ENCODE measurements at places on chromosomes 5 and 9.

GRCh38 chr5:79843450-79844388 is 147.3 kb downstream of the MTX3 start:
- no peak for DNase-seq

GRCh38 chr5:55140908-55141665 is 18.9 kb upstream of the GPX8 start:
- no peak for DNase-seq

- peak; percentile 67 for DNase-seq
Measured at GRCh38 chr5:170216257-170216864, 16.4 kb upstream of the C5orf58 start.

GRCh38 chr5:42927730-42928129 is 112.4 kb downstream of the ANXA2R start:
- DNase-seq: no peak

GRCh38 chr9:115146581-115147021 is 28.6 kb upstream of the TNC start:
- no peak for DNase-seq

GRCh38 chr5:101306391-101307137 is 403.5 kb upstream of the ST8SIA4 start:
- no peak for DNase-seq

GRCh38 chr9:886886-887285 is 45.4 kb downstream of the DMRT1 start:
- DNase-seq: no peak

DNA sequence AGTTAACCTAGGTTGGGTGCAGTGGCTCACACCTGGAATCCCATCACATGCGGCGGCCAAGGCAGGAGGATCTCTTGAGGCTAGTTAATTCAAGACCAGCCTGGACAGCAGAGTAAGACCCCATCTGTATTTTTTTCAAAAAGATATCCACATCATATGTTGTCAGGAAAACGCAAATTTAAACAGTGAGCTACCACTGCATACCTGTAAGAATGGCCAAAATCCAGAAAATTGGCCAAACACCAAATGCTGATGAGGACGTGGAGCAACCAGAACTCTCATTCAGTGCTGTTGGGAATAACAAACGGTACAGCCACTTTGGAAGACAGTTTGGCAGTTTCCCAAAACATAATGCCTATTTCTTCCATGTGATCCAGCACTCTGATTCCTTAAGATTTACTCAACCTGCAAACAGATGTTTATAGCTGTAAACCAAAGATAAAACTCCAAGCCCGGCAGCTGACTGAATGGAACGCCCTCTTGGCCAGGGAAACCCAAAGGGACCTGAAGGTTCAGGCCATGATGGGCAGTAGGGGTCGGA is 12.4 kb downstream of the CEL start:
- no peak for DNase-seq

GRCh38 chr5:62287237-62287636 is 18.8 kb upstream of the KIF2A start:
- DNase-seq: no peak

DNA sequence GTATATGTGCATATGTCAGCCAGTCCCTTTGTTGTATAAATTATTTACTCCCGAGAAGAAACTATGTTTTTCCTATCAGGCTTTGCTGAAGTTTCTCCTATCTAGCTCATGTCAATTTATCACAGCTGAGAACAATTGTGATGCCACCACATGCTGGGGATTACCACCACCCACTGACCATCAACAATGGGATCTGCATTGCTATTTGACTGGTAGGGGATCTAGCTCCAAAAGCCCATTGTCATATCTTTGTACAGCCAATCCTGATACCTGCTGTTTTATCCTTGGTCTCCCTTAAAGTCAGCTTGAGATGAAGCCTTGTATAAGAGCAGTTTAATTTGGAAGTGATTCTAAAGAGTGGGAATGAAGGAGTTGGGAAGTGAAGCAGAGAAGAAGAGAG is 53.9 kb upstream of the KCNN2 start:
- no peak for DNase-seq

DNA sequence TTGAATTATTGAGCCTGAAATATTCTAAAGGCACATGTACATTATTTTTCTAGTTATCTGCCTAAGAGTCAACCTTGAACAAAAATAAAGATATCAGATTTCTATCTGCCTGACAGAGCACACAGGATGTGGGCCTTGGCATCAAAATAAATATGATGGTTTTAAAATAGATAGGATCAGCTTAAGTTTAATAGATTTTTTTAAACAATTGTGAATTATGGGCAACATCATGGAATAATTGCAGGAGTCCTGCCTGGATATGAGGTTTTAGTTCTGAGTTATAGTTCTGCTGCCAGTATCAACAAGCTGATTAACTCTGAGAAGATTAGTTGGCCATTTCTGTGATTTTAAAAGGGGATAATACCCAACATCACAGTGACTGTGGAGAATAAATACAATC is 107.0 kb upstream of the PCA3 start:
- no peak for DNase-seq

GRCh38 chr5:8685704-8686103 is 816.8 kb downstream of the MTRR start:
- DNase-seq: no peak

DNA sequence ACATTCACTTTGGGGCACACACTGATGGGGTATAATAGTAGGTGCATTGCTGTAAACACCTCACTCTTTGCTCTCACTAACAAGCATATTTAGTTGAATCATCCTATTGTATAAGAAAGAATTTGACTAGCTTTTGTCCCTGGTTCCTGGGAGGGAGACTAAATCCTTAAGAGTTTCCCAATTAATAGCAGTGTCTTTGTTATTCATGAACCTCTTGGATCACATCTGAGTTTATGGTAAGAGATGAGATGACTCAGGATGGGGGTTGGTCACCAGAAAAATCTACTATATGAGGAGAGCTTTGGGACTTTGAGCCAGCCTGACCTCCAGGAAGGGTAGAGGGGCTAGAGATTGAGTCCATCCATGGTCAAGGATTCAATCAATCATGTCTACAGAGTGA is 56.8 kb downstream of the PUM3 start:
- DNase-seq: no peak

- DNase-seq: no peak
Measured at GRCh38 chr5:66718374-66719002, 122.3 kb downstream of the MAST4 start.

- DNase-seq: no peak
Measured at GRCh38 chr5:179986328-179986727, 78.6 kb upstream of the TBC1D9B start.

GRCh38 chr5:78765756-78766411 is 117.3 kb upstream of the LHFPL2 start:
- DNase-seq: peak; percentile 58

DNA sequence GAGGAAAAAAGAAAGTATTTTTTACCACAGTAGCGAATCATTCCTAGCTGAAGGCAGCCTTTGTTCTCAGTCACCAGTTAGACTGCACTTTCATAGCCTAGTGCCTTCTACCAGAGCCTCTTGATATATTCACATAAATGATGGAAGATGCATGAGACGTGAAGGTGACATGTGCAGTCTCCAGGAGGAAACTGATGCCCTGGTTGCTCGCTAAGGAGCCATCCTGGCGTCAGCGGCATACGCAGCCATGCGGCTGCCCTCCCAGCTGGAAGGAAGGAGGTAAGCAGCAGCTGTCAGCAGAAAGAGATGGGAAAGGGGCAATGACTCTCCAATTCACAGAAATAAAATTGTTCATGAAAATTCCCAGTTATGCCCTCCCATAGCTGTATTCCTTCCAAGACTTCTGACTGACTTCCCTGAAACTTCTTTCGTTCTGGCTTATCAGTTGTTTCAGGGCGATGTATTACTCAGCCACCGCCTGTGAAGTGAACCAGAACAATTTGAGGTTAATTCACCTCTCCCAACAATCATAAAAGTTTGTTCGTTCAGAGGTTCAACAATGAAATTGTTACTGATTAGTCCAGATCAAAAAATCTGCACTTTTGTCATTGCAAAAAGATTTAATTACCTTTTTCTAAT is 331.2 kb downstream of the NR2F1-AS1 start:
- DNase-seq: peak; percentile 19
